ENCODE measurements at places on chromosomes 4 and X.

- no peak for DNase-seq
Measured at GRCh38 chr4:167171928-167172327, 62.4 kb downstream of the SPOCK3 start.

GRCh38 chrX:64427281-64427680, 32.0 kb upstream of the MTMR8 start:
- DNase-seq, result no peak

- no peak for DNase-seq
Measured at GRCh38 chrX:72020204-72020603, 109.6 kb downstream of the NHSL2 start.

GRCh38 chrX:18449236-18449635, 23.8 kb downstream of the CDKL5 start:
- no peak for DNase-seq

- no peak for DNase-seq
Measured at GRCh38 chr4:40388239-40388638, 53.1 kb downstream of the CHRNA9 start.

DNA sequence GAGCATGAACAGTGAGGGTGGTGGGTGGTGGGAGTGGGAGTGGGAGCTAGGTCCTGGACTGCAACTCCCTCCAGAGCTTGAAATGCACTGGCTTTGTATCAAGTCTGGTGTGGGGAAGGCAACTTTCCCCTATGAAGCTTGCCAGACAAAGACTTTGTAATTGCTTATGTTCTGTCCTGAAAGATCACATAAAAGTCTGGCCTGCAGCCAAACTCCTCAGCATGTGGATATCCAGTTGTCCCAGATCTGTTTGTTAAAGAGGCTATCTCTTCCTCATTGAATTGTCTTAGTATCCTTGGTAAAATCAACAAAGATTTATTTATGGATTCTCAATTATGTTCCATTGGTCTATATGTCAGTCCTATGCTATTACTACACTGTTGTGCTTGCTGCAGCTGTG, 607.9 kb downstream of the GLUD2 start:
- peak; percentile 7 for DNase-seq

DNA sequence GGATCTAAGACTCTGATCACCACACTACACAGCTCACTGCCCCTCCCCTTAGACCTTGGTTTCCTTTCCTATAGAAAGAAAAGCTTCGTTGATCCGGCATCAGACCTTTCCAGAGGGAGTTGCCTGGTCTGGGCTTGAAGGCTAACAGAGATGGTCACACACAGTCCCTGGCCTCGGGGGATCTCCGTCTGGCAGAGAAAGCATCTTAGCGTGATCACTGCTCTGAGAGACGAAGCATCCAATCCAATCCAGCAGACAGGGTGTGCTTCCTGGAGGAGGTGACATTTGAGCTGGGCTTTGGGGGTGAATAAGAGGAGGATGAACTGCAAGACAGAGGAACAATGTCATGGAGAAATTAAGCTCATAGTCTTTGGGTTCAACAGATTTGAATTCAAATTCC, 49.5 kb downstream of the HTRA3 start:
- no peak for DNase-seq

DNA sequence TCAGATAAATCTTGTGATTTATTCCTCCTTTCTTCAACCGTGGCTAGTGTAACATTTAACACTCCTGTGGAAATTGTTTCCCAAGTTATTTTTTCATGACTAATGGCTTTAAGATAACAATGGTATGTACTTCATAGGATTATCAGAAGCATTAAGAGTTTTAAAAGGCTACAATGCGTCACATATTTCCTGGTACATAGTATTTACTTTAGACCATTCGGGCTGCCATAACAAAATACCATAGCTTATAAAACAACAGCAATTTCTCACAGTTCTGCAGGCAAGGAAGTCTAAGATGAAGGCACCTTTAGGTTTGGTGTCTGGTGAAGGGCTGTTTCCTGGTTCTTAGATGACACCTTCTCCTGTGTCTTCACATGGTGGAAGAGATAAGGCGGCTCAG, 158.6 kb downstream of the PAPSS1 start:
- no peak for DNase-seq

DNA sequence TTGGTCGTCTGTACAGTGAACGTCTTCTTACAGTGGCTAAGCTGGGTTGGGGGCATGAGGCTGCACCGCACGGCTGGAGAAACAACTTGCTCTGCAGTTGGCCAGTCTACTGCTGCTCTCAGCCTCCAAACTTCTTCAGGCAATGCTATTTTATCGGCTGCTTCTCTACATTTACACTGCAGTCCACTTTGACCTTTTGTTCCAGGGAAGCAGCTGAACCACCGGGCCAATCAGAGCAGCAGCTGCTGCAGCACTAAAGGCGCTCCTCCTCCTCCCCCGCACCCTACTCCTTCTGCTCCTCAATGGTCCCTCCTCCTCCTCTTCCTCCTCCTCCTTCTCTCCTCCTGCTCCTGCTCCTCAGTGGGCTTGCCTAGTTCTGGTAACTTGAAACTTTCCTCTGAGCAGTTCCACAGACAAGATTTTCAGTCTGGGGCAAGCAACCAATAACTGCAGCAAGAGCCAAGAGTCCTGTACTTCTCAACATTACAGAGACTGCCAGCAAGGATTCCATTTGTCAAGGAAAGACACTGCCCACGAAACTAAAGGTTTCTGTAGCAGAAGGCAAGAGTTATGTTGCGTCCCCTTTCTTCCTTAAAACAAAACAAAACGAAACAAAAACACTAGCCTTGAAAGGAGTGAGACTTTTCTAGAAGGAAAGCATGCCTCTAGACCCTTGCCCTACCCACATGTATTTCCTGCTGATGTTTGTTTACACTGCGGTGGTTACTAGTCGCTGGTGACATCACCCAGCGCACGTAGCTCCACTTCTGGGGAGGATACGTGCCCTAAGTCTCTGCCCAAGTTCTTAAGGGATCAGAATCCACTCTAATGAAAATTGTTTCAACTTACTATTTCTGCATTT, 125.7 kb upstream of the NAP1L5 start:
- DNase-seq, result peak; percentile 96

GRCh38 chr4:1023895-1024740, 12.7 kb downstream of the FGFRL1 start:
- DNase-seq, result no peak

DNA sequence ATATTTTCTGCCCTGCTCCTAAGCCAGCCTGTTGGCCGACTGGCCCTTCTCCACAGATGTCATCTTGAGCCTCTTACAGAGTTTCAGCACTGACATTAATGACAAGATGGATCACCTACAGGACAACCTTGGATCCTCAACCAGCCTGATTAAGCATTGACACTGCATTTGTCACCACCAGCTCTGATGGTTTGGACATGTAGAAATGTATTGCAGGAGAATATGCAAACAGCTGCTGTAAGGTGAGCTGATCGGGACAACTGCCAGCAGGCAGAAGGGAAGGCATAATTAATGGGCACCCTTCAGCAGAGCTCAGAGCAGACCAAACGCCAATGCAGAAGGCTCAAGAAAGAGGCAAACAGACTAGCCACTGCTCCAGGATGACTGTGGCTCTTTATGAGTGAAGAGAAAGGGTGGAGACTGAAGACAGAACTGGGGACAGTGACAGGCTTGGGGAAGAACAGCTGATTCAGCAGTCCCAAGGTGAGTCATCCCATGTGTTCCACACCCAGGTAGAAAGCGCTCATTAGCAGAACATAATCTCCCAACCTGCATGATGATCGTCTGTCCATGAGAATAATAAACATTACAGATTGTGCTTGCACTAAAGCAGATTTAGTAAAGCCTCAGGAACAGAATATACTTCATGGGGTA, 6.7 kb downstream of the CORIN start:
- DNase-seq, result no peak

- DNase-seq, result peak; percentile 15
Measured at GRCh38 chr4:32172761-32173160, 1452.6 kb downstream of the PCDH7 start.

DNA sequence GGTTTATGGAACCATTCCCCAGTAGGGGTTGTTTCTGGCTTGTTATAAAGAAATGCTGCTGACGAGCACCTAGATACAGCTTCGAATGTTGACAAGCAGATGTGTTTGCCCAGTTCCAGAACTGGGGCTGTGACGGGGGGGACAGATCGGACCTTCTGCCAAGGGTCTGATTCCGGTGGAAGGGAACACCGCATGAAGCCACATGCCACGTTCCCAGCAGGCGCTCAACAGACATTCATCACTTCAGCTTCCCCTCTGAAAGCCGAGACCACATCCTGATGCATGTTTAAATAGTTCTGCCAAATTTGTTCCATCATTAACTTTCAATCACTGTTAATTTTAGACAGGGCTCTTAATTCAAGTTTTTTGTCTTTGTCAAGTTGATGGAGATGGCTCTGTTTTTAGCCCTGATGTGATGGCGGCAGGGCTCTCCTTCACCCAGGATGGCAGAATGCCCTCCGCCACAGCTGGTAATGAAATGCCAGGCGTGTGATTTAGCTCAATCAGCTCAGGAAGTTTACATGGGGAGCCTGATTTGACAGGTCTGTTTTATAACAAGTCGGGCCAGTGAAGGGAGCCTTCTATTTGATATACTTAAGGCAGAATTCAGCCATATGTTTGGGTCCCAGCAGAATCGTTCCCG, 57.4 kb downstream of the PSAPL1 start:
- DNase-seq, result no peak

GRCh38 chrX:68902706-68903504, 74.1 kb downstream of the EFNB1 start:
- DNase-seq, result no peak
